ENCODE measurements at places on chromosomes 6 and 20.

DNA sequence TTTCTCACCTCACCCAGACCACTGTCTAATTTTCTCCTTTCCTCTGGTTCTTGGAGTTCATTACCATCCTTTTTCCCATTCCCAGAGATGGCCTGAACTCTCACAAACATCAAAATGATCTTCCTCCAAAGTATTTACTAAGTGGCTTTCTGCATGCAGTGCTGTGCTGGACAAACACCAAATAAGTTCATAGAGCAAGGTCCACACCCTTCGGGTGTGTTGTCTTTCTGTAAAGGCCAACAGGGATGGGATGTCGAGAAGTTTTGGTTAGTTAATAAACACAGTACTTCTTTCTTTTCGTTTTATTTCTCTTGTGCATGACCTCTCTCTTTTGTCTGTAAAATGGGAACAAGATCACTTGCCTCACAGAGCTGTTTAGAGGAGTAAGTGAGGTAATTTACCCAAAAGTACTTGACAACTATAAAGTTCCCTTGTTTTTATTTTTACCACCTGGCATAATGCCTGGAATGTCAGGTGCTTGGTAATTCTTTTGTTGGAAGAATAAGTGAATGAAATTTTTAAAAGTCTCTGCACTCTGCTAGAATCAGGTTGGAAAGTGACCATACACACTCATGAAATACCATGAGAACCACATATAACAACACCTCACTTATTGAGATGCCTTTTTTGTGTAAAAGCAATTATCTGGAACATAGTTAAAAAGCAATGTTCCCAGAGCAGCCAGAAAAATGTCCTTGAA lies 22.8 kb upstream of the CCN6 start:
- no peak for DNase-seq

GRCh38 chr6:24718449-24719124 lies 367 bp downstream of the C6orf62 start:
- no peak for DNase-seq

DNA sequence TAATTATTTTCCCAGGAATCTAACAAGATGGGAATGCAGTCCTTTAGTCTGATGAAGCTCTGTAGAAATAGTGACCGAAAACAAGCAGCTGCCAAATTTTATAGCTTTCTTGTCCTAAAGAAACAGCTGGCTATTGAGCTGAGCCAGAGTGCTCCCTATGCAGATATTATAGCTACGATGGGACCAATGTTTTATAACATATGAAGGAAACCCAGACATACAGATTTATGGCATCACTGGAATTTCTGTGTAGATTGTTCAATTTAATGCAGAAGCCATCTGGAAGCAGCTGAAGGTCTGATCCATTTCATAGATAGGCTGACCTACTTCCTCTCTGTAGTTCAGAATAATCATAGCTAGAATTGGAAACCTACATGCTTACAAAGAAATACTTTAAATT lies 11.8 kb upstream of the SNPH start:
- DNase-seq = no peak

GRCh38 chr20:55406891-55407290 lies 598.4 kb downstream of the CBLN4 start:
- DNase-seq = no peak

DNA sequence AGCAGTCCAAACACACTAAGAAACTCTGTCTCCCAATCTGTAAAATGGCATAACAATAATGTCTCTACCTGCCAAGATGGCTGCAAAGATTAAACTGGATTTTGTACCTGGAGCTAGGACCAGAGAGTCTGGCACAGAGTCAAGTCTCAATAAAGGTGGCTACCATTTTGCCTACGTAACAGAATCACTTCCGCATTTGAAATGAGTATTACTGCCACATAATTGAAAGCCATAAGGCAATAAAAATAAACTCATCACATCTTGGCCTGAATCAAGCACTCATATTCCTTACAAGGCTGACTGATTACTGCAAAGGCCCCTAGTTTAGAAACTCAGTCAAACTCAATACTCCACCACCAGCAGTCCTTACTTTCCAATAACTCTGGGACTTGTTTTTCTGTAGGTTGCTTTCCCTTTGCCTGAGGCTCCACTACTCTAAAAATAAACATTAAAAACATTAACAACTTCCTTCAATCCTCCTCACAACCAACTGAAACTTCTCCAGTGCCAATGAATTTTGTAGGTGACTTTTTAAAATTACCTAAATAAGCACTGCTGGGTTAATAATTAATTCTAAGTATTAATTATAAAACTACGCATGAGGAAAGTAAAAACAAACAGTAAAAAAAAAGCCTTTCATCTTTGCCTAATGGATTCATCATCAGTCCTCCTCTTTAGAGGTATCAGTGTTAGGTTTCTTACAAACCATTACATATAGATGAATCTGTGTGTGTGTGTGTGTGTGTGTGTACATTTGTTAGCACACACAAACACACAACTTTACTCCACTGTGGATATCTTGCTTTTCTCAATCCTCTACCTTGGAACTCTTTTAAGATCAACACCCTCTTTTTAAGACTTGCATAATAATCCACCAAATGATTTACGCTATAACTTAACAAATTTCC lies 3.7 kb downstream of the KIF16B start:
- DNase-seq = no peak

- no peak for DNase-seq
Observed at GRCh38 chr20:3209946-3210317, 634 bp downstream of the ITPA start.
